ENCODE measurements at places on chromosomes 5 and 9.

- DNase-seq = no peak
Observed at GRCh38 chr9:129731477-129732085, 21.3 kb downstream of the PTGES start.

DNA sequence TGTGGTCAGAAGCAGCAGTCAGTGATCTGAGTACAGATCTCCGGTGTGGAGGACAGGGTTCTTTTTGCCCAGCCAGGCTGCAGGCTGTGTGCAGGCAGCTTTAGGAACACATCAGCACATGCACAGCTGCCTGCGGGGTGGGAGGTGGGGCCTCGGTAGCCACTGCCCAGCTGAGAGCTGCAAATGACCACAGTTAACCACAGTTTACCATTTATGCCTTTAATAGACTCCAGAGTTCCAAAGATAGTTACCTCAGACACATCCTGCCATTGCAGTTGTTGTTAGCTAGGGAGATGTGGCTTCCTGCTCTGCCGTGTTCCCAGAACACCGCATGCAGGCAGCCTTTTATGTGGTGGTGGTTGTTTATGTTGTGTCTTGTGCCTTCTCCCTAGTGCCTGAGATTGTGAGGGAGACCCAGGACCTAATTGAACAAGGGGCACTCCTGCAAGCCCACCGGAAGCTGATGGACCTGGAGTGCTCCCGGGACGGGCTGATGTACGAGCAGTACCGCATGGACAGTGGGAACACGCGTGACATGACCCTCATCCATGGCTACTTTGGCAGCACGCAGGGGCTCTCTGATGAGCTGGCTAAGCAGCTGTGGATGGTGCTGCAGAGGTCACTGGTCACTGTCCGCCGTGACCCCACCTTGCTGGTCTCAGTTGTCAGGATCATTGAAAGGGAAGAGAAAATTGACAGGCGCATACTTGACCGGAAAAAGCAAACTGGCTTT lies 10.2 kb downstream of the EXOC3 start:
- DNase-seq = no peak

DNA sequence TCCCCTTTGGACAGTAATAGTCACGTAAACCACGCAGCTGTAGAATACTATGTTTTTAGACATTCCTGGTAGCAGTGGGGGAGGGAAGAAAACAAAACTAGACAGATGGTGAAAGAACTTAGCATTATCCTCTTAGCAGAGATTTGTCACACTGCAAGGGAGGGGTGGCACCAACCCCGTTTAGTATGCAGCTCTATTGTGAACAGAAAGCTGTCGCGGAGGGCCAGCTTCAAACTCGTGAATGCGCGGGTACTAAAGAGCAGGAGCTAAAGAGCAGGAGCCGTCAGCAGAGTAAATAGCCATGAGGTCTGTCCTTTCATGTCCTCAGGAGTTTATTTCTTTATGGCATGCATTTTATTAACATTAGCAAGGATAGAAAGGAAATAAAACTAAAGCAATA lies 141.9 kb upstream of the SLC12A2 start:
- DNase-seq = no peak

DNA sequence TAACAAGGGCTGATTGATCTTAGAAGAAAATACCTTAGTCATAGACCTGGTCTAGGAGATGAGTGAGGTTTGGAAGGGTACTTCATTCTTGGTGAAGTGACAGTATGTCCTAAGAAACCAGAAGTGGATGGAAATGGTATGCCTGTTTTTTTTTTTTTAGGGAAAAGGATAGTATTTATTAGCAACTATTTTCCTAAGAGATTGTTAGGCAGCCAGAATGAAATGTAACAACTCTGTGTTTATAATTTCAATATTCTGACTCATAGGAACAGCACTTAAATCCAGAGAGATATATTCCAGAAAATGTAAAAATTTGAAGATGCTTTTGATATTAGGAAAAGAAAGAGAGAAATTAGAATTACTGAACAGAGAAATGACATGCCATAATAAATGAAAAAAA lies 21.2 kb upstream of the ARL14EPL start:
- no peak for DNase-seq

GRCh38 chr9:4769321-4770080 lies 23.2 kb upstream of the RCL1 start:
- peak; percentile 24 for DNase-seq

GRCh38 chr5:36054647-36055046 lies 12.0 kb downstream of the UGT3A2 start:
- no peak for DNase-seq

DNA sequence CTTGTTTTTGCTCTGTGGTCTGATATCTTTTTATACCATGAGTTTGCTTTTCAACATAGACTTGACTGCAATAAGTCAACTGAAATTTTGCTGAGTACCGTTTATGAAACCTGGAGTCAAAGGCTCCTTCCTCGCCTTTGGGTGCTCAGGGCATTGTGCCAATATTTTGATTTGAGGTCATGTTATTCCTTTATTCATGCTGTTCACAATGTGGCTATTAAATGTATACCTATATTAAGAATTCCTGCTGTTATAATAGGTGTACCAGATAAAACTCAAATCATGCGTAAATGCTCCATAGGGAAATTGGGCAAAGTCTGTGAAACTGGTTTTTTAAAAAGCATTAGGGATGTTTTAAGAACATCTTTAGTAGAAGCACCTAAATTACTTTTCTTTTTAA lies 334.0 kb upstream of the NUDT12 start:
- no peak for DNase-seq

- DNase-seq = peak; percentile 31
Observed at GRCh38 chr5:75734913-75735789, 17.9 kb upstream of the POC5 start.

DNA sequence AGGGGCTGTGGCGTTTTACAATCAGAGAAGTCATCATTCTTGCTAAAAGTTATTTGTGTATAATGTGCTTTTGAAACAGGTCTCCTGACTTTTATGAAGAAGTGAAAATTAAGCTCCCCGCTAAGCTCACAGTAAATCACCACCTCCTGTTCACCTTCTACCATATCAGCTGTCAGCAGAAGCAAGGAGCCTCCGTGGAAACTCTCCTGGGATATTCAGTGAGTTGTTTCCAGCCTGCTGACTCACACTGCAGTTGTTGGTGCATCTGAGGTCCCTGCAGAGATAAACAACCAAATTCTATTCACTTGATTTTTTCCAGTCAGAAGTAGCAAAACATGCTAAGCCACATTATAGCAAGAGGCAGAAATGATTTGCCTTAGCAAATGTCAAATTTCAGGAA lies 156.7 kb downstream of the DOCK8 start:
- no peak for DNase-seq

DNA sequence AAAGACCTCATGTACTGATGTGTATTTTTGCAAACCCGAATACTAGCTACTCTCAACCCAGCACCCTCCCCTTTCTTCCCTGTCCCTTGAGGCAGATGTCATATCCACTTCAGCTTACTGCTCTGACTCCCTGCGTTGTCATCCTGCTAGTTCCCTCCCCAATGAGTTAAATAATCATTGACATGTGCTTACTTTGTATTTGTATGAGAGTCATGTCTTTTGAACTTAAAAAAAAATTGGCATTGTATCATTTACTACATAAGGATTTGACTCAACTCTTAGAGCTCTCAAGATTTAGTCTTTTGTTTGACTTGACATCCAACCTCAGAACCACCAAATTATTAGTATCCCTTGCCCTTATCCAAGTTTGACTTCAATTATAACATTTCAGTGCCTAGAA lies 219.7 kb upstream of the TUT7 start:
- DNase-seq = no peak

DNA sequence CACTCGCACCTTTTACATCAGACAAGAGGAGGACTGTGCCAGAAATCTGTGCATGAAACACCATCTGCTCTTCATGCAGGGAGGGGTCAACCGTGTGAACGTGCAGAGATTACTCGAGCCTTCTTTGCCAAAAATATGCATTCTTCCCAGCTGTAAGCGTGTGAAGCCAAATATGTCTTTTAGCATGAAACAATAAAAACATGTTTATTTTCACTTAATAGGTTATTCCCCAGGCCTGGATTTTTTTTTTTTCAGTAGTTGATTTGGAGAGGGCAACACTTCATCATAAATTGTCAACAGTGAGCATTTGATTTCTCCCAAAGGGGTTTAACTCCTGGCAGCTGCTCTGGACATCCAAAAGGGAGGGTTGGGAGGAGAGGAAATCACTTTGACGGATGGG lies 23.8 kb downstream of the PLAC8L1 start:
- no peak for DNase-seq

DNA sequence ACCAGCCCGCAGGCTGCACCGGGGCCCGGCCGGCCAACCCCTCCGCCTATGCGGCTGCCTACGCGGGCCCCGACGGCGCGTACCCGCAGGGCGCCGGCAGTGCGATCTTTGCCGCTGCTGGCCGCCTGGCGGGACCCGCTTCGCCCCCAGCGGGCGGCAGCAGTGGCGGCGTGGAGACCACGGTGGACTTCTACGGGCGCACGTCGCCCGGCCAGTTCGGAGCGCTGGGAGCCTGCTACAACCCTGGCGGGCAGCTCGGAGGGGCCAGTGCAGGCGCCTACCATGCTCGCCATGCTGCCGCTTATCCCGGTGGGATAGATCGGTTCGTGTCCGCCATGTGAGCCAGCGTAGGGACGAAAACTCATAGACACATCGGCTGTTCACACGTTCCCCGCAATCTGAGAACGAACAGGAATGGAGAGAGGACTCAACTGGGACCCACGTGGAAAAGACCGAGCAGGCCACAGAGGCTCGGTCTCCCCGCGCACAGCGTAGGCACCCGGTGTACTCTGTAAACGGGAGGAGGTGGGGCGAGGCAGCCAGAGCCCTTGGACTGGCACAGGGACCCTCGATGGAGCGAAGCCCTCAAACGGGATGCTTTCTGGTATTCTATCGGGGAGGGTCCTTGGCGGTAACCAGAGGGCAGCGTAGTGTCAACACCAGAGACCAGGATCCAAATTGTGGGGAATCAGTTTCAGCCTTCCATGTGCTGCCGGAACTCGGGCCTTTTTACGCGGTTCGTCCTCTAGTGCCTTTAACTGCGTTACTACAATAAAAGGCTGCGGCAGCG lies 1.9 kb downstream of the FOXE1 start:
- no peak for DNase-seq

DNA sequence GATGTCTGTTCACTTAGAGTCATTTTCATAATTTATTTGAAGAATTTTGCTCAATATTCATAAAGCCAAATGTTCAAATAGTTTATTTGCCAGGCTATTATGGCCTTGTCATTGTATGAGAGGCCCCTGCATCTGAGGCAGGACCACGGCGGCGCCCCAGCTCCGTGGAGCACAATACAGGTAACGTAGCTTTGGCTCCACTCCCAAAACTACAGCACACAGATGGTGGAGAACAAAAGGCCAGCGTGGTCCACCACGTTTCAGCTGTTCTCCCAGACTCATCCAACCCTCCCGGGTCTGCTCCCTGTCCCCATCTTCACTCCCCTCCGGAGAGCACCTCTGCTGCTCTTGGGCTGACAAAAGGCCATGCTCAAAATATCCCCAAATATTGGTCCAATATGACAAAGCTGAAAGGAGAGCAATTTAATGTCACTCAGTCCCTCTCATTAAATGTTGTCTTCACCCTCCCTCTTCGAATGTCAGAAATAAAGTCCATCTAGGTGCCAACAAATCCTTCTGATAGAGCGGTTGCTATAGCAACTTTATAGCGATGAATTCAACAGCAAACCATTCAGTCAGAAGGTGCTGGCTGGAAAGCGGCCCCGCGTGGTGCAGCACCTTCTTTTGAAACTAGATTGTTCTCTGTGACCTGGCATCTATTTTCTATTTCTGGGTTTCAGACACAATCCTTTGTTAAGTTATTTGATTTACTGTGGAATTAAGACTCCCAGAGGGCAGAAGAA lies 504.3 kb downstream of the ARHGEF28 start:
- DNase-seq = no peak

GRCh38 chr9:11893331-11893730 lies 799.9 kb upstream of the TYRP1 start:
- no peak for DNase-seq

- DNase-seq = peak; percentile 61
Observed at GRCh38 chr5:126780165-126780827, 3.4 kb downstream of the LMNB1 start.

DNA sequence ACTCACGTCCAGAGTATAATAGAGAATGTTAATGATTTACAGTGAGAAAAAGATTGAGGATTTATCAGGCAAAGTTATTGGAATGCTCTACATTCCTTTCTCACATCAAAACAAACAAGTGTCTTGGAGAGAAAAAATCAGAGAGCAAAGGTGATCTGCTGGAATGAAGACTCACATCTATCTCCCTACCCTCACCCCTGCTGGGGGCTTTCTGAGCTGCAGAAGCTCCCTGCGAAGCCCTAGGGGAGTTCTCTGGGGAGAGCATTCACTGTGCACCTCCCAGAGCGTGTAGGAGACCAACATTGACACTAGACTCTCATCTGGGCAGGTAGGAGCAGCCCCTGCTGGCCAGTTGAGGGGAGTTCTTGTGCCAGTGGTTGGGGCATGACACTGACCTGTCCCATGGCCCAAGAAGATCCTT lies 76.6 kb upstream of the ADAMTS16 start:
- DNase-seq = peak; percentile 41

DNA sequence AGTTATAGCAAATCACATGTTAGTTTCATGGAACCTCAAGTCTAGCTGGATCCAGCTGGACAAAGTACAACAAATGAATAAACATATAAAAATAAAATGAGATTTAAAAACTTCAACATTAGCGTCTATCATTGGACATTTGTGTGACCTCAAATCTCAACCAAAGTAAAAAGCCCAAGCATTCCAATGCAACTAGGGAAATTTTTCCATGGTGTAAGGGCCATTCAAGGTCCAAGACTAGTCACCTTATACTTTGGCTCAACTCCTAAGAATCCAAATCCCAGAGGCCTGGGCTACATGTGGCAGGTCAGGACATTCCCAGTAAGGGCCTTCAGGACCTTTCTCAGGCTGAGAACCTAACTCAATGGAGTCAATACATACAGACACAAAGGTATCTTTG lies 137.4 kb upstream of the DMAC1 start:
- DNase-seq = no peak

DNA sequence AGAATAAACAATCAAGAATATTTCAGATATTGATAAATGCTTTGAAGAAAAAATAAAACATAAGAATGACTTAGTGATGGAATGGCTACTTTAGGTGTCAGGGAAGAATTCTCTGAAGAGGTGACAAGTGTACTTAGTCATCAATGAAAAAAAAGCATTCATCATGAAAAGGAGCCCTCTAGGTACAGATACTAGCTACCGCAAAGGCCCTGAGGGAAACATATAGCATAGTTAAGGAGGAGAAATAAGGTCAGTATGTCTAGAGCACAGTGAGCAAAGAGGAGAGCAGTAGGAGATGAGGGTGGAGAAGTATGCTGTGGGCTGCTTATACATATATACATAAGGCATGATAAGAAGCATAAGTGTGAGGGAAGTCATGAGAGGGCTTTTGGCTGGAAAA lies 41.8 kb downstream of the CSF2 start:
- no peak for DNase-seq

DNA sequence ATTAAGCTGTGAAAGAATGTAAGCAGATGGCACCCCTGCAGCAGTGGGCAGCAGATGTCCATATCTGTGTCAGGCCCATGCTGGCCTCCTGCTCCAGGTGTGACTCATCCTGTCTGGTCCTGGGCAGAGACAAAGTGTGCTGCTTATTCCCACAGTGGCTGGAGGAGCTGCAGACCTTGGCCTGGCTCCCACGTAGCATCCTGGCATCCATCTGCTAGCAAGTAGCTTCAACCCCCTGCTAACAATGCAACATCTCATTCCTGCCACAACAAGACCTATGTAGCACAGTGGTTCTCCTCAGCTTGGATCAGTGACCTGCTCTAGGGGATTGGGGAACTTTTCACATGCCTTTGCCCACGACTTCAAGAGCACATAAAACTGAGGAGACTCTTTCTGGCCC lies 126.4 kb upstream of the SLC12A2 start:
- no peak for DNase-seq
